ENCODE measurements at places on chromosomes 6 and 20. TPM values are rescaled to one million over a fixed set of nuclear protein-coding genes. Genes with fewer than 3 reads are reported as not detected.
A peak's percentile ranks its signal among the peaks of the same experiment; 100 is the strongest.

The SALL4 gene
- total RNA-seq = 0.43 TPM

DNA sequence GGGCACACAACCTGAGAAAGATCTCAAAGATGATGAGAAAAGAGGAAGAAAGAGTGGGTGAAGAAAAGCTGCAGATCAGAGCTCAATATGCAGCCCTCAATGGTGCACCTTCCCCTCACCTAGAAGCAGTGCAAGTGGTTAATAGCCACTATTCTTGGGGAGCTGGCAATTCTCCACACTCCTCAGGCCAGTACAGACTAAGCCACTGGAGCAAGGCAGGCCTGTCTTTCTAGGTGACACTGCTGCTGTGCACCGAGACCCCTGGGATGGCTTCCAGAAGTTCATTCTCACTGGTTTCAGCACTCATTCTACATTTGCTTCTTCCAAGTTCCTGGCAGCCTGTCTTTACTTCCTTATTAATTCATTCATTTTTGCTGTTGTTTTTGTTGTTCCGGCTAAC is 973.3 kb downstream of the KIF16B start:
- no peak overlapping the region for H3K4me3 ChIP-seq
- DNase-seq = no peak
- no peaks in the 10 kb centered on the region for H3K36me3 ChIP-seq
- no peaks in the 10 kb centered on the region for H3K4me1 ChIP-seq

DNA sequence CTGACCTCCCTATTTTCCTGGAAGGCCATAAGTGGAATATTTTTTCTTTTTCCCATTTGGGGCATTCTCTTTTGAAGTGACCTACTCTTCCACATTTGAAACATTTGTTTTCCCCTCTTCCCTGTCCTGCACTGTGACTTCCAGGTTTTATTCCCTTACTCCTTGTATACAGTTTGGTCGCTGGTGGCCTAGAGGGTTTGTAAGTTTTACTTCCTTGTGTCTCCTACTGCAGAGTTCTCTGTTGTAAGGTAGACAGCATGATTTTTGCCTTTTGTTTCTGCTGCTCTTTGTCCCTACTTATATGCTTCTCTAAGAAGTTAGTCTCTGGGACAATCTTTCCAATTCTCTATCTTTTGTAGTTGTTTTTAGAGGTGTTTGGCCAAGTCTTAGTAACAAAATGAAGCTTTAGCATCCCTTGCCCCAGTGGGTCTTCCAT is 7.4 kb upstream of the ZNFX1 start:
- H3K27ac ChIP-seq = peak overlapping the region; percentile 100
- H3K36me3 ChIP-seq = peaks cover 99% of the 10 kb centered on the region
- H3K4me1 ChIP-seq = peaks cover 80% of the 10 kb centered on the region
- peaks cover 55% of the 10 kb centered on the region for H3K27me3 ChIP-seq
- no peak for DNase-seq

DNA sequence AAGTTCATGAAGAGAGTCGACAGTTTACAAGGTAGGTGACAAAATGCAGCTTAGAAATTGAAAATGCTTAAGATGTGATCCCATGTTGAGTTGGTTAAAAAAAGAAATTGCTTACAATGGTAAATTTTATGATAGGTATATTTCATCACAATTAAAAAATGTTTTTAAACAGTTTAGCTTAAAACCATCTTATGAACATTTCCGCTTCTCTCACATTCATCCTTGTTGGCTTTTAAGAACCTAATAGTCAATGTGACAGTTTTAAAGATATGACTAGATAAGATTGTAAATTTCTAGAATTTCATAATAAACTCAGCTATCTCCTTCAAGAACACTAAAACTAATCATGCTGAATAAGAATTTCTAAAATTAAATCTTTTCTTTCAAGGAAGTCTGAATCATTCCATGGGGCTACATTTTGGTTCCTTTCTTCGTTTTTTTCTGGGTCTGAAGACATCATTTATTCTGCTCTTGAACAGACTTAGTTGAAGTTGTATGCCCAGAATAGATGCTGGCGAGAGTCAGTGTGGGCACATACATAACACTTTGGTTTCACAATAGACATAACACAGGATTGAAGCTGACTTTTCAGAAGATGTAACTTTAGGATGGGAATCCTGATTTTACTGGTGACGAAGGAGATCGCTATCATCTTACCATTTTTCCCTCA is 35.9 kb upstream of the LTV1 start:
- DNase-seq = no peak
- peak overlapping the region; percentile 93 for H3K27ac ChIP-seq
- H3K4me1 ChIP-seq = peaks cover 47% of the 10 kb centered on the region
- no peak overlapping the region for H3K4me3 ChIP-seq
- H3K36me3 ChIP-seq = peaks cover 43% of the 10 kb centered on the region
